Thyroid gland (tissue), 4 donors: ENCODE measurements at places on chromosomes 4 and X. TPM values are rescaled to one million over a fixed set of nuclear protein-coding genes. Genes with fewer than 3 reads are reported as not detected.

Gene NUP62CL
- 15.2 TPM for total RNA-seq

Gene SLC25A4
- total RNA-seq, result 29.3 TPM

GRCh38 chr4:120659616-120660170 is 262.8 kb downstream of the PRDM5 start:
- DNase-seq, result no peak

DNA sequence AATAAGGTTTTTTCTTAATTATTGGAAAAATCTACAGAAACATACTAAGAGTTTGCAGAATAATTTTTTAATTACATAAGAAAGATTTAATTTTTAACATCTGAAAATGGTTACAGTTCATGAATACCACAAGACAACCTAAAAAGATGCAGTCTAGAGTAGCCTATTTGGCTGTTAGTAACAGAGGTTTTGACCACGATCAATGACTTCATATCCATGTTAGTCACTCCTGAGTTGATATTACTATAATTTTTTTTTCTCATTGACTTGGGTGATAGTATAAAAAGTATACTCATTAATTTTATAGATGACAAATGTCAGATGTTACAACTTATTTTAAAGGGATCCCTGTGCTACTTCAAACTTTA is 272.5 kb downstream of the DCTD start:
- no peak for DNase-seq

Gene PALLD
- total RNA-seq, result 211 TPM

Gene IL21
- total RNA-seq, result not detected

GRCh38 chr4:100641336-100641735 is 123.5 kb upstream of the EMCN start:
- DNase-seq, result no peak

GRCh38 chrX:44303119-44303518 is 40.4 kb downstream of the EFHC2 start:
- DNase-seq, result no peak

Gene ZNF41
- 11.1 TPM for total RNA-seq

- no peak for DNase-seq
Measured at GRCh38 chr4:5340991-5341451, 289.7 kb downstream of the STK32B start.

GRCh38 chr4:57588557-57588956 is 478.4 kb upstream of the IGFBP7 start:
- DNase-seq, result no peak

GRCh38 chr4:150491132-150492049 is 90.6 kb upstream of the MAB21L2 start:
- no peak for DNase-seq

DNA sequence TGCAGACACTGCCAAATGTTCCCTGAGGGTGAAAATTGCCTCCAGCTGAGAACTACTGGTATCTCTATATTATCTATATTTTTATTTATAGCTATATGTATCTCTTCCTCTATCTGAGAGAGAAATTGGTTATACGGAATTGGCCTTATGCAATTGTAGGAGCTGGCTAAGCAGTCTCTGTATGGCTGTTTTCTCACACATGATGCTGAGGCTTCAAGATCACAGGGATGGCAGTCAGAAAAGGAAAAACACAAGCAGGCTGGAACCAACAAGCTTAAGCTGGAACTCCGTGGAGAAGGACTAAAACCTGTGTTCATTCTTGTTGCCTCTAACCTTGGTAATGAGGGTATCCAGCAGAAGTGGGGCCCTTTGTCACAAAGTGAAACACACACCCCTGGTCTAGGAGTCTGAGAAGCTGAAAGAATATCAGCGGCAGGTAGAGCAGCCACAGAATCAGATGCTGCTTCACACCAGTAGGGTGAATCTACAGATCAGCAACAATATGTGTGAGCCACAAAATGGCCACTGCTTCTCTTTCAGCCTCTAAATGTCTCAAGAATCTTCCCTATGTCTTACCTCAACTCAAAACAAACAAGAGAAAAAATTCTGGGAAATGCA is 166.5 kb upstream of the PPP1R2C start:
- DNase-seq, result no peak

Gene ADH7
- not detected for total RNA-seq

DNA sequence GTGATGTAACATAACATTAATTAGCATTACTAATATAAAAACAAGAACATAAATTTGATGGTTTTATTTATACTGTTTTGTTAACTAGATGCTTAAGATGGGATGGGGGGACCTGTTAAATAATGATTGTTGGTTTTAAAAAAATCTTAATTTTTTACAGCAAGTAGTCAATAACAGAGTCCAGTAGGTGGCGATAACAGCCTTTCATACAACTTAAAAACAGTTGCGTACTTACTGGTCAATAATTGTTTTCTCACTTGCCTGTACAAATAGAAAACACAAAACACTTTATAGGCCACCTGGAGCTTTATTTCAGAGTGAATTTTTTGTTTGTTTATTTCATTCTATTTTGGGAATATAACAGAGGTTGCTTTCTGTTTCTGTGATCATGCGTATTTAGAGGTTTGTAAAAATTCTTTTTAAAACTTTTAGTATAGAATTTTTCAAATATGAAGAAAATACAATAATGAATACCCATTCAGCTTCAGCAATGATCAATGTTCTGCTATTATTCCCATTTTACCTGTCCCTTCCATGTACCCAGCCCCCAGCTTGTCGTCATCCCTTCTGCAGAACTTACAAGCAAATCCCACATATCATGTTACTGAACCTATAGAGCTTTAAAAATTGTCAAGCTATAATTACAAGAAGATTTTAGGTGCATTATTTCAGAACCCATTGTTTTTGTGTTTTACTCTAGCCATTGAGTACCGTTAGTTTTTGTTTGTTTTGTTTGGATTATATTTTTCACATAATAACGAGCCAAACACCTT is 97.1 kb downstream of the MRPL1 start:
- DNase-seq, result no peak

Gene ABCG2
- total RNA-seq, result 13.4 TPM

Gene CPZ
- 12.9 TPM for total RNA-seq

GRCh38 chr4:67922697-67923096 is 38.9 kb upstream of the TMPRSS11D start:
- no peak for DNase-seq

Gene C4orf51
- not detected for total RNA-seq

Gene DRP2
- not detected for total RNA-seq

DNA sequence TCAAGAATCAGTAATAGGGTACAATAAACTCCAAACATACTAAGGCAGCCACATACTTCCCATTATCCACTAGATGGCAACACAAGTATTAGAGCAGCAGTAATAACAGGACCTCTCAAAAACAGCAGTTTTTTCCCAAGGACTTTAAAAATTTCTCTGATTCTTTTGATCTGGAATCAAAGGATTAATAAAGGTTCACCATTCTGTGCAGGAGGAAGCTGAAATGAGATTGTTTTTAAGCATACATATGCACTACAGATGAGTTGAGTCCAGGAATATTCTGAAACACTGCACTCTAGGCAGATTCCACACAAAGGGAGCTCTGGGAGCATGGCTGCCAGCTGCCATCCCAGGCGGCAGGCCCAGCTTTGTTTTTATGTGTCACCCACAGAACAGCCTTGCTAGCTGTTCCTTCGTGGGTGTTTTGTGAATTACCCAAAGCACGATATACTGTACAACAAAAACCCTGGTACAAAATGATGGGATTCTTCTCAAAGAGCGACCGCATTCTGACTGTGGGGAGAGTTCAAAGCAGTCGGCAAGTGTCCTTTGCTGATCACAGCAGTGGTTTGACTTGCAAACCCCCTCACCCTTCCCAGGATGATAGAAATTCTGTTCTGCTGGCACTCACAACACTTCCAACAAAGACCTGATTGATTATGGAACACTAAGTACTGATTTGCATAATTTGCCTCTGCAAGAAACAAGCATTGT is 61.0 kb downstream of the STX18 start:
- no peak for DNase-seq

DNA sequence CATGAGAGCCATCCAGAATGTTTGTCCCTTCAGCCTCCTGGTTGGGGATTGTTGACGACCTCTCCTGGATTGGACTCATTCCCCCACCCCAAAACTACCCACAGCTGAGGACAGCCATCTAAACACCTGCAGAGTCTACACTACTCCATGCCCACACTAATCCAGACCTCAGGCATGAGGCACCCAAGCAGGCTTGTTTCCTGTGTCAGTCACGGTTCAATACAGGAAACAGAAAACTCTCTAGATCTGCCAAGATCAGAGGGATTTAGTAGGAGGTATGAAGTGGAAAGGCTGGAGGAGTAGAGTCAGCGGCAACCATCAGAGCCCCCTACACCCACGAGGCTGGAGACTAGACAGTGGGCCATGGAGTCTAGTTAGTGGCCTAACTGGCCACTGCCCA is 37.7 kb downstream of the HAND2 start:
- DNase-seq, result no peak

DNA sequence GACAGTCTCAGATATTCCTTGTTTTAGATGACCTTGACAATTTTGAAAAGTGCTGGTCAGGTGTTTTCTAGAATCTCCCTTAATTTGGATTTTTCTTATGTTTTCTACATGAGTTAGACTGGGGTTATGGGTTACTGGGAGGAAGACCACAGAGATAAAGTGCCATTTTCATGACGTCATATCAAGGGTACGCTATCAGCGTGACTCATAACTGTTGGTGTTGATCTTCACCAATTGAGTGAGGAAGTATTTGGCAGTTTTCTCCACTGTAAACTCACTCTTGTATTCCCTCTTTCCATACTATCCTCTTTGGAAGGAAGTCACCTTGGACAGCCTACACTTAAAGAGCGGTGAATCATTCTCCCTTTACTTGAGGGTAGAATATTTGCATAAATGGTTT is 56.9 kb downstream of the MAGEC1 start:
- DNase-seq, result no peak

GRCh38 chr4:41154010-41154813 is 60.1 kb downstream of the APBB2 start:
- no peak for DNase-seq

- DNase-seq, result no peak
Measured at GRCh38 chr4:74441744-74442143, 3.2 kb upstream of the AREG start.

- DNase-seq, result no peak
Measured at GRCh38 chr4:60885011-60885410, 315.1 kb upstream of the ADGRL3 start.

- DNase-seq, result no peak
Measured at GRCh38 chr4:156933633-156934258, 37.9 kb downstream of the PDGFC start.

DNA sequence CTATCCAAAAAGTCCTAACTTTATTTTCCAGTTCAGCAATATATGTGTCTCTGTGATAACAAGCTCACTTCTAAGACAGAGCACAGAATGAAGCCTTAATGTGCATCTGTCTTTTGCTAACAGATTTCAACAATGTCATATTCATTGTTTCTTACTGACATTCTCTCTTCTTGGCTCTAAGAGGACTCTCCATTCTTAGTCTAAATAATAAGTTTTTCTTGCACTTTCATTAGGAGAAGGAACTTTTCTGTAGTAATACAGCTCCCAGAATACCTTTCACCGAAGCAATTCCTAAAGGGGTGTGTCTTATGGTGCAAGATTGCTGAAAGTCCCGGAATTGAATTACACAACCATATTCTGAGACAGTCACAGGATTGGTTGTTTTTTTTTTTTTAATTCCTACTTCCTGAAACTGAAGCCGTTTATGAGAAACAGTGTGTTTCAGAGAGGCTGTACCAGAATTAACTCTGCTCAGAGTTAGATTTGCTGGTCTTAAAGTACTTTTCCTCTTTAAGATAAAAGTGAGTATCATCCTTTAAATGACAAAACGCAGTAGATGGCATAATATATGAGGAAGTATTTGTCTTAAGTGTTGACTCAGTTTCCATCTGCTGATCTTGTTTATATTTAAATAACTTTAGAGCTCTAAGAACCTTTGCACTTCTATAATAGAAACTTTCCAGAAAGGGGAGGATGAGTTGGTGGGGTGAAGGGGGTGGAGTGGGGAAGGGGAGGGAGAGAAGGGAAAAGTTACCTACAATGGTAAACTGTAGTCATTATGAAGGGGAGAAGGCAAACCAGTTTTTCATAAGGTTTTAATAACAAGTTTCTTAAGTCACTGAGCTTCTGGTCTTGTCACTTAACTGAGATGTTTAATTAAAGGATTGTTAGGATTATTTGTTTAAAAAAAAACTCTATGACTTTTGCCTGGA is at the start of gene ALPK1:
TSS of gene ALPK1 (plus strand) at position 421 of the 932 bp plus-strand sequence.
- DNase-seq, result no peak

- DNase-seq, result no peak
Measured at GRCh38 chrX:25733148-25733547, 405.0 kb upstream of the MAGEB18 start.

Gene FATE1
- not detected for total RNA-seq

Gene PAGE2B
- total RNA-seq, result not detected
